Activated CD8-positive, alpha-beta memory T cell treated with anti-CD3 and anti-CD28 coated beads, Interleukin-2, amount 10 ng/mL, durations not matched to agents 7 days and 5 days (primary cell): ENCODE measurements at places on chromosomes 7 and 10.
A peak's percentile ranks its signal among the peaks of the same experiment; 100 is the strongest.

DNA sequence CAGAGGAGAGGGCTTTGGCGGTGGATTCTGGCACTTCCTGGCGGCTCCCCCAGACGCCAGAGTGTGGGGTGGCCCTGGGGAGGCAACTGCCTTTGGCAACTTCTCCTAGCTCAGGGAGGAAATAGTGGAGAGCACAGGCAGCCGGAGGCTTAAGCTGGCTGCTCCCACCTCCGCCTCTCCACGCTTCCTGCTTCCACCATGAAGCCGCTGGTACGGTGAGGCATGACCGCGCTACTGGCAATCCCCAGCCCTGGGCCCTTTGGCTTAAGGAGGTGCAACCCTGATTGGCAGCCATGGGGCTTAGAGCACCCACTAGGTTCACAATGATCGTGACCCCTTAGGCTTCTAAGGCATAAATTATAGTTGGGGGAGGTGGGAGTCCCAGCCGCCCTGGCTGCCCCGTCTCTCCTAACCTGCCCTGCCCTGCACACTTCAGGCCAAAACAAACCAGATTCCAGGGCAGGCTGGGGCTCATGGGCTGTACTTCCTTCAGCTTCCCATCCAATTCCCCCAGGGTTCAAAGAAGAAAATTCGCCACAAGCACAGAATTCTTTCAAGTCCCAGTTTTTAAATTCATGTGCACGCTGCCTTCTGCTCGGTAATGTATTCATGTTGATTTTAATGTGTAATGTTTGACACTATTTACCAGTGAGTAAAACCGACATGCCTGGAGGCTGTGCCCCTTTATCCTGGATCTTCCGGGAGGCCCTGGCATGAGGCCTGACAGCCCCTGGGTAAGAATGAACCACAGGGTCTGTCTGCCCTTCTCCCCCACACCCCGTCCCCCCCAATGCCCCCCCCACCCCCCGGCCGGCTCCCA is 90.7 kb upstream of the LRRC4 start:
- no peak overlapping the region for H3K27ac ChIP-seq
- H3K36me3 ChIP-seq = no peaks in the 10 kb centered on the region
- H3K4me1 ChIP-seq = peaks cover 5% of the 10 kb centered on the region
- no peak for DNase-seq

- H3K4me1 ChIP-seq = peaks cover 7% of the 10 kb centered on the region
- no peak for DNase-seq
- H3K27ac ChIP-seq = no peak overlapping the region
- H3K27me3 ChIP-seq = peaks cover 2% of the 10 kb centered on the region
- H3K4me3 ChIP-seq = no peak overlapping the region
- peaks cover 2% of the 10 kb centered on the region for H3K36me3 ChIP-seq
These were observed 270.3 kb downstream of the KLF6 start for GRCh38 chr10:3514691-3515090.

DNA sequence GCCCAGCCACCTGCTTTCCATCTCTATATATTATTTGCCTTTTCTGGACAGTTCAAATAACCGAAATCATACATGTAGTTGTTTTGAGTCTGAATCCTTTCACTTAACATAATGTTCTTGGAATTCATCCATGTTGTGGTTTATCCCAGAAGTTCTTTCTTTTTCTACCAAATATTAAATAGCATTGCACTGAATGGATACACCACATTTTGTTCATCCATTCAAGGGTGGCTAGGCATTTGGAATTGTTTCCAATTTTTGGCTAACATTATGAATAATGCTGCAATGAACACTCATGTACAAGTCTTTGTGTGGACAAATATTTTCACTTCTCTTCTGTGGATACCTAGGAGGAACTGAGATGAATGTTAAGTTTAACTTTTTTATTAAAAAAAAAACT is 18.0 kb downstream of the DNAJC1 start:
- no peak for DNase-seq
- H3K4me3 ChIP-seq = no peak overlapping the region
- H3K36me3 ChIP-seq = peaks cover 7% of the 10 kb centered on the region
- no peaks in the 10 kb centered on the region for H3K27me3 ChIP-seq

DNA sequence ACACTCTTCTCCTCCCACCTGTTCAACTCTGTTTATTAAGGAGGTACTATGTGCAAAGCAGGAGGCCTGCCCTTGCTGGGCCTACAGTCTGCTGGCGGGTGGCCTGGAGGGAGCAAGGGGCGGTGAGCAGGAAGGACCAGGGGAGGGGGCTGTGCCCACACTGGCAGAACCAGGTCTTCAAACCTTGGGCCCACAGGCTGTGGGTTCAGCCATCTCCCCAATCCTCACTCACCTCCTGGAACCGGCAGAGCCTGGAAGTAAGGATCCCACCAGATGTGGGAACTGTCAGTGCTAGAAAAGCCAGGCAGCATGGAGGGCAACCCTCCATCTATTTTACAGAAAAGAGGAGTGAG is 50.8 kb downstream of the CAMK2B start:
- no peaks in the 10 kb centered on the region for H3K27me3 ChIP-seq
- no peak overlapping the region for H3K4me3 ChIP-seq
- H3K27ac ChIP-seq = no peak overlapping the region
- peaks cover 3% of the 10 kb centered on the region for H3K4me1 ChIP-seq
- DNase-seq = no peak

GRCh38 chr10:131776496-131776895 is 124.3 kb upstream of the PPP2R2D start:
- no peak overlapping the region for H3K4me3 ChIP-seq
- no peak for DNase-seq
- no peak overlapping the region for H3K27ac ChIP-seq
- no peaks in the 10 kb centered on the region for H3K36me3 ChIP-seq
- H3K27me3 ChIP-seq = no peaks in the 10 kb centered on the region

DNA sequence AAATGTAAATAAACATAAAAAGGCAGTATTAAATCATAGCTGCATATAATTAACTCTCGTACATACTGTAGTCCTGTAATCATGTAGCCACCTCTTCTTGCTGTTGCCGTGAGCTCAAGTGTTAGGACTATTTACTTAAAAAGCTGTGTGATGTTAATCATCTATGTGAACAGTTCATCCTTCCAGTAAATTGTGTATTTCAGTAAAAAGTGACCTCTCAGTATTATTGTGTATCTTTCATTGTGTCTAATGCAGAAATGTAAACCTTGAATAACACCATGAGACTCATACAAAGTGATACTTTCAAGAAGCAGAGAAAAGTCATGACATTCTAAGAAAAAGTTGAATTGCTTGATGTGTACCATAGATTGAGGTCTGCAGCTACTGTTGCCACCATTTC is 38.0 kb downstream of the ADD3 start:
- H3K27ac ChIP-seq = peak overlapping the region; percentile 11
- peaks cover 52% of the 10 kb centered on the region for H3K36me3 ChIP-seq
- peaks cover 29% of the 10 kb centered on the region for H3K4me1 ChIP-seq
- no peak overlapping the region for H3K4me3 ChIP-seq
- DNase-seq = no peak

GRCh38 chr7:149823631-149824199 is 14.5 kb upstream of the ZNF862 start:
- H3K36me3 ChIP-seq = no peaks in the 10 kb centered on the region
- no peak overlapping the region for H3K4me3 ChIP-seq
- H3K27me3 ChIP-seq = no peaks in the 10 kb centered on the region
- H3K27ac ChIP-seq = no peak overlapping the region

DNA sequence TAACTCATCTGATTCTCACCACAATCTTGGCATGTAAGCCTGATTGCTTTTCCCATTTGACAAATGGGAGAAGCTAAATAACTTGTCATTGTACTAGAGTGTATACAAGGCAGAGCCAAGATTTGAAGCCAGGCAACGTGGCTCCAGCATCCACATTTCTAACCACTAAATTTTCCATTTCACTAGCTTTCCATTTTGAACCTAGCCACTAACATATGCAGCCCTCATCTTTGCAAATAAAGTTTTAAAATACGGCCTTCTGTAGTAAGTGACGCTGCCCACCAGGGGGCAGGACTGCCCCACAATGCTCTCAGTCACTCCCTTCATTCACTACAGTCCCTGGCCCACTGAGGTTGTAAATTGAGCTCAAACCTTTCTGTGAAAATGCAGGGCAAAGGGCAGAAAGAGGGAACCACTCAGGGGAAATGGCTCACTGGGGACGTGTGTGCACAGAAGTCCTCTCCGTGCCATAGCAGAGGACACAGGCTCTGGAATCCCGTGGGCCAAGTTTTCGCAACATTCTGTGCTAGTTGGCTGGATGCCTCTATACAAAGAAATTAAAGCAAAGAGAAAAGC is 315.7 kb downstream of the TNS3 start:
- no peak overlapping the region for H3K27ac ChIP-seq
- H3K4me3 ChIP-seq = no peak overlapping the region
- no peaks in the 10 kb centered on the region for H3K4me1 ChIP-seq
- no peaks in the 10 kb centered on the region for H3K36me3 ChIP-seq

GRCh38 chr7:156752367-156753228 is 112.0 kb downstream of the RNF32 start:
- no peak for DNase-seq
- no peak overlapping the region for H3K27ac ChIP-seq
- H3K4me3 ChIP-seq = no peak overlapping the region
- H3K4me1 ChIP-seq = peaks cover 14% of the 10 kb centered on the region
- peaks cover 27% of the 10 kb centered on the region for H3K36me3 ChIP-seq
